ENCODE measurements at places on chromosomes 6 and 20. TPM values are rescaled to one million over a fixed set of nuclear protein-coding genes. Genes with fewer than 3 reads are reported as not detected.

- peak; percentile 50 for DNase-seq
- H3K4me3 ChIP-seq, result no peak overlapping the region
- H3K36me3 ChIP-seq, result no peaks in the 10 kb centered on the region
- H3K4me1 ChIP-seq, result peaks cover 17% of the 10 kb centered on the region
- H3K27me3 ChIP-seq, result peaks cover 100% of the 10 kb centered on the region
- H3K27ac ChIP-seq, result no peak overlapping the region
These were observed 2.0 kb downstream of the BHLHE23 start for GRCh38 chr20:63004607-63005364.

DNA sequence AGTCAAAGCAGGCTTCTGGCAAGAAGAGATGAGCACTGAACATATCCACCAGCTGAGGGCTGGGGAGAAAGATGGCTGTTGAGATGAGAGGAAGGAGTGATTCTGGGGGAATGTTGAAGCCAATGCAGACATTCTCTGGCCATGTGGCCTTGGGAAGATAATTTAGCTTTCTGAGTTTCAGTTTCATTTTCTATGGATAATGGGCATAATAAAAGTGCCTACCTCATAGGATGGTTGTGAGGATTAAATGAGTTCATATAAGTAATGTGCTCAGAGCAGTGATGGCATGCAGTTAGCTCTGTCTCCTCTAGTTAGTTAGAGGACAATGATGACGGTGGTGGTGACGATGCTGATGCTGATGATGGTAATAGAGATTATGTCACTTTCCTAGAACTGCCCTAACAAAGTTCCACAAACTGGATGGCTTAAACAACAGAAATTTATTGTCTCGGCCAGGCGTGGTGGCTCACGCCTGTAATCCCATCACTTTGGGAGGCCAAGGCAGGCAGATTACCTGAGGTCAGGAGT lies 18.5 kb upstream of the KCNK5 start:
- H3K4me1 ChIP-seq, result no peaks in the 10 kb centered on the region
- no peaks in the 10 kb centered on the region for H3K36me3 ChIP-seq
- H3K4me3 ChIP-seq, result no peak overlapping the region
- DNase-seq, result no peak

DNA sequence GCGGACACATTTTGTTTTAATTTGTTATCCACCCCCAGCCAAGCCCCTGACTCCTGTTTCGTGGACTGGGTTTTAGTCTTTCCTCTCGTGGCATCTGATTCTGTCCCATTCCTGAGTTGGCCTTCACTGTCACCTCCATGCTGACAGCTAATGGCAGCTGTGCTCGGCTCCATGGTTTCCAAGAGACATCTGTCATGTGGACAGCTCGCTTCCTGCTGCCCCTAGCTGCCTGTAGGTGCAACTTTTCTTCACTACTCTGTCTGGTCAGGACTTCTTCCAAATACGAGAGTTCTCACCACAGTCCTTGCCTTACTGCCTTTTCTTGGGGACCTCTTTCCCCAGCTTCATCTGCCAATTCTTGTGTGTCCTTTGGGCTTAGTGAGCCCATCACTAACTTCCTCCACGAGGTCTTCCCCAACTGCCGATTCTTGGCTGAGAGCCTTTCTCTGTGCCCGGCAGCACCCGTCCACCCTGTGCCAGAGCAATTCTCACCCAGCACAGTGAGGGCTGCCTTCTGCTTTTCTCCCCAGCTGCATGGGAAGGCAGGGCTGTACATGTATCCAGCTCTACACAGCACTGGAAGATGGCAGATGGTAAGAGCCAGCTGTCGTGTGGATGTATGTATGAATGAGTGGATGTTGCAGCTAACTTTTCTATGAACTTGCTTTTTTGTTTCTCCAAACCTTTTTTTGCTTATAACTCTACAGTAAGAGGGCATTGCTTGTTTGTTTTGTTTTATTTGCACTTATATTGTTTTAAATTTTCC lies 140.4 kb downstream of the F13A1 start:
- H3K4me3 ChIP-seq, result no peak overlapping the region
- H3K4me1 ChIP-seq, result no peaks in the 10 kb centered on the region
- DNase-seq, result no peak
- no peaks in the 10 kb centered on the region for H3K27me3 ChIP-seq
- H3K36me3 ChIP-seq, result no peaks in the 10 kb centered on the region

- no peak overlapping the region for H3K27ac ChIP-seq
- DNase-seq, result peak; percentile 75
- no peaks in the 10 kb centered on the region for H3K36me3 ChIP-seq
- H3K4me1 ChIP-seq, result peaks cover 31% of the 10 kb centered on the region
These were observed 81.1 kb downstream of the CD40 start for GRCh38 chr20:46199198-46199597.

- H3K4me3 ChIP-seq, result no peak overlapping the region
- DNase-seq, result no peak
- H3K27ac ChIP-seq, result no peak overlapping the region
These were observed 371.8 kb downstream of the MAFB start for GRCh38 chr20:40317156-40317790.

GRCh38 chr6:75201021-75201420 lies 4.8 kb downstream of the COL12A1 start:
- H3K4me1 ChIP-seq, result peaks cover 6% of the 10 kb centered on the region
- DNase-seq, result no peak
- H3K36me3 ChIP-seq, result no peaks in the 10 kb centered on the region
- no peak overlapping the region for H3K4me3 ChIP-seq
- no peak overlapping the region for H3K27ac ChIP-seq
- peaks cover 61% of the 10 kb centered on the region for H3K27me3 ChIP-seq

DNA sequence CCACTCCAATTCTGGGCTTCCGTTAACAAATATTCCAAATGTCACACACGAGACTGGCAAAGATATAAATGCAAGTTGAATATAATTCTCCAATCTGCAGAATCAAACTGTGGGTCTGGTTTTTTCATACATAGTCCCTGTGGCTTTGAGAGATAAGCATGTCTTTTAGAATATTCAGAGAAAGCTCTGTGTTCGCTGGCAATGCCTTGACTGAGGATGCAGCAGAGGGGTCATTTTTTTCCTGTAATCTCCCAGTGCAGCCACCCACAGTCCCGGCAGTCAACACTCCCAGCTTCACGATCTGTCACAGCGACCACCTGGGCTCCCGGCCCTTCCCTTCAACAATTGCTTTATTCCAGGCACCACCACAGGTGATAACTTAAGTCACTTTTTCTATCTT lies 30.5 kb downstream of the MUC22 start:
- no peak overlapping the region for H3K27ac ChIP-seq
- peaks cover 3% of the 10 kb centered on the region for H3K4me1 ChIP-seq
- no peaks in the 10 kb centered on the region for H3K36me3 ChIP-seq
- H3K27me3 ChIP-seq, result no peaks in the 10 kb centered on the region

DNA sequence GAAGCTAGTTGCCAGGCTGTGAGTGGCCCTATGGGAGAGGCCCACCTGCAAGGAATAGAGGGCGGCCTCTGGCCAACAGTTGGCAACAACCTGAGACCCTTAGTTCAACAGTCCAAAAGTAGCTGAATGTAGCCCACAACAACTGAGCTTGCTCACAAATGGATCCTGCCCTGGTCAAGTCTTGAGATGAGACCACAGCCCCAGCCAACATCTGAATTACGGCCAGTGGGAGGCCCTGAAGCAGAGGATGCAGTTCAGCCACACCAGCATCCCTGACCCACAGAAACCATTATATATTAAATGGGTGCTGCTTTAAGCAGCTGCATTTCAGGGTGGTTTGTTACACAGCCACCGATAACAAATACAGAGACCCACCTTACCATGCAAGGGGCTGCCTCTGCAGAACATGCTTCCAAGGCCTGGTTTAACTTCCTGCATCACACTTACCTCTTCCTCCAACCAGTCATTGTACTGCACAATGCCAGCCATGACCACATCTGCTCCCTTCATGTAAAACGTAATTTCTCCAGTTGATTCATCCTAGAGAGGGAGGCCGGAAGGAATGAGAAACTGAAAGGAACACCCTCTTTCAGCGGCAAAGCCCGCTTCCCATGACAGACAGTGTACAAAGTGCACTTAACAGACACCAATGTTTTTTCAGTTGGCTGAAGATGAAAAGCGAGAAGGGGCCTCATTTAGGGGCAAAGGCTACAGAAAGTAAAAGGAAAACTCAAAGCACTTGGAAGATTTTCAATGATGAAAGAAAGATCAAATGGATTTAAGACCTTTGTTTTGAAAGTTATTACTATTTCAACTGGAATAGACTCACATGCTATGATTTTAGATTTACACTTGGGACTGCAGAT lies 86.2 kb upstream of the NFATC2 start:
- no peaks in the 10 kb centered on the region for H3K4me1 ChIP-seq
- H3K4me3 ChIP-seq, result no peak overlapping the region
- no peak for DNase-seq
- no peaks in the 10 kb centered on the region for H3K27me3 ChIP-seq
- H3K27ac ChIP-seq, result no peak overlapping the region

GRCh38 chr6:139597771-139598755 lies 223.6 kb upstream of the CITED2 start:
- H3K36me3 ChIP-seq, result no peaks in the 10 kb centered on the region
- H3K27ac ChIP-seq, result peak overlapping the region; percentile 89
- peak; percentile 25 for DNase-seq

DNA sequence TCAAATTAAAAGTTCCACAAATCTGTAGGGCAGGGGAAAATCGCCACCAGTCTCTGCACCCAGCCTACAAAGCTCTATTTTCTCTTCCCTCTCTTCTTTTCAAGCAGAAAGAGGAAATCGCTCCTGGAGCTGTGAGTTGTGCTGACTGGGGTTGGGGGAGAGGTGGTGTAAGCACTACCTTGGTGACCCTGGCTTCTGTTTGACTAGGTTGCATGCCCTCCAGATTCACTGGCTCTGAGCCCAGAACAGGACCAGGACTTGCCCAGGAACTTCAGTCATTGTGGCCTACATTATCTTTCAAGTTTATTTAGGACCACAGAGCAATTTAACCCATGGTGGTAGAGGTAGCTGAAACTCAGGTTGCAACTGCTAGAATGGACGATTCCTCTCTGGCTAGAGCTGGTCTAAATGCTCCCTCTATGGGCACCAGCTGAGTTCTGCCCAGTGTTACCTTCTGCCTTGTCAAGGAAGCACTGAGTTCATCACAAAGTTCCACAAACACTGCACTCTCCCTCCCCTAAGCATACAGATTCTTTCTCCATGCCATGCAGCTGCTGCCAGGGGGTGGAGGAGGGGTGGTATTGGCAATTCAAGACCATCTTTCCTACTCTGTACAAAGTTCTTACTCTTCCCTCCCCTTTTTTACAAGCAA lies 122.0 kb upstream of the BMP5 start:
- DNase-seq, result no peak
- no peaks in the 10 kb centered on the region for H3K4me1 ChIP-seq
- H3K4me3 ChIP-seq, result no peak overlapping the region
- no peaks in the 10 kb centered on the region for H3K27me3 ChIP-seq
- H3K27ac ChIP-seq, result no peak overlapping the region
- no peaks in the 10 kb centered on the region for H3K36me3 ChIP-seq

- H3K36me3 ChIP-seq, result no peaks in the 10 kb centered on the region
- H3K4me3 ChIP-seq, result no peak overlapping the region
- no peak overlapping the region for H3K27ac ChIP-seq
- H3K27me3 ChIP-seq, result no peaks in the 10 kb centered on the region
- peaks cover 16% of the 10 kb centered on the region for H3K4me1 ChIP-seq
These were observed 123.6 kb upstream of the LRFN2 start for GRCh38 chr6:40710626-40711330.

DNA sequence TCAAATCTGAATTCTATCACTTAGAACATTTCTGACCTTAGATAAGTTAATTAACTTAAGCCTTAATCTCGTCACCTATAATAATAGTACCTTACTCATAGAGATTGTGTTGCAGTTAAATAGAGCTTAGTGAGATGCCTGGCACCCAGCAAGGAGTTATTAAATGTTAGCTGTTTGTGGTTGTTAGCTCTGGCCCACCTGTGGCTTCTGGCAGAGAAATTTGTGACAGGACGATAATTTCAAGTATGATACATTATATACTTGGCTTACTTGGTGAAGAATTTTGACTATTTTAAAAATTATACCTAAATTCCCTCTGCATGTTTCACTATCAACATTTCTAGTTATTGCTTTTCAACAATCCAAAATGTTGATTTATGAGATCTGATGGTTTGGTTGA lies 102.9 kb upstream of the CEP162 start:
- H3K36me3 ChIP-seq, result no peaks in the 10 kb centered on the region
- no peaks in the 10 kb centered on the region for H3K4me1 ChIP-seq
- H3K27ac ChIP-seq, result no peak overlapping the region
- H3K27me3 ChIP-seq, result no peaks in the 10 kb centered on the region

DNA sequence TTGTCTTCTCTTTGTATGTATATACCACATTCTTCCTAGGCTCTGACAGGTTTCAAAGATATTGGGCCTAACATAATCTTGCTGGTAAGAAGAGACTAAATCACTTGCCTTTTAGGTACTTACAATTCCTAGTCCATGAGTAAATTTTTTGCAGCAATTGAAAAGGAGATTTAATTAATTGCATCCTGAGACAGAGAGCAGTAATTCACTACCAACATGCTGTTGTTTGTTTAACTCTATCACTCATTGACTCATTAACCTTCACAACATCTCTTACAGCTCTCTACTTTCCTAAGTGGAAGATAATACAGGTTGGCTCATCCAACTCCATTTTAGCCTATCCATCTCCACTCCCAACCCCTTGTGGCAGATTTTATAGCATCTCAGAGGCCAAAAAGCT lies 280.4 kb downstream of the ALDH8A1 start:
- no peak overlapping the region for H3K27ac ChIP-seq
- H3K36me3 ChIP-seq, result no peaks in the 10 kb centered on the region
- no peak for DNase-seq
- H3K27me3 ChIP-seq, result no peaks in the 10 kb centered on the region
- H3K4me1 ChIP-seq, result peaks cover 3% of the 10 kb centered on the region
- no peak overlapping the region for H3K4me3 ChIP-seq

- H3K36me3 ChIP-seq, result no peaks in the 10 kb centered on the region
- no peak overlapping the region for H3K27ac ChIP-seq
- H3K27me3 ChIP-seq, result no peaks in the 10 kb centered on the region
- H3K4me3 ChIP-seq, result no peak overlapping the region
- peaks cover 7% of the 10 kb centered on the region for H3K4me1 ChIP-seq
- no peak for DNase-seq
These were observed 34.6 kb downstream of the TREML1 start for GRCh38 chr6:41119508-41119907.

- H3K27ac ChIP-seq, result no peak overlapping the region
- peaks cover 18% of the 10 kb centered on the region for H3K4me1 ChIP-seq
- no peaks in the 10 kb centered on the region for H3K36me3 ChIP-seq
- no peak for DNase-seq
These were observed 103.8 kb upstream of the FAM184A start for GRCh38 chr6:119182216-119182803.

GRCh38 chr6:125432963-125433362 lies 131.2 kb upstream of the HDDC2 start:
- no peaks in the 10 kb centered on the region for H3K4me1 ChIP-seq
- H3K4me3 ChIP-seq, result no peak overlapping the region
- H3K27ac ChIP-seq, result no peak overlapping the region

GRCh38 chr20:32972181-32973076 lies 31.8 kb downstream of the SUN5 start:
- no peak for DNase-seq
- H3K27me3 ChIP-seq, result no peaks in the 10 kb centered on the region
- H3K36me3 ChIP-seq, result no peaks in the 10 kb centered on the region
- H3K4me3 ChIP-seq, result no peak overlapping the region

PACSIN1 gene
- 0.41 TPM for total RNA-seq

CLVS2 gene
- 1.8 TPM for total RNA-seq

PAK5 gene
- total RNA-seq, result 1.6 TPM

COL12A1 gene
- total RNA-seq, result 1.3 TPM

WFDC12 gene
- not detected for total RNA-seq

SLC16A10 gene
- total RNA-seq, result 4.8 TPM

PGC gene
- not detected for total RNA-seq

Measured in neural progenitor cell (in vitro differentiated cells).